ENCODE measurements at places on chromosomes 7 and 10.

DNA sequence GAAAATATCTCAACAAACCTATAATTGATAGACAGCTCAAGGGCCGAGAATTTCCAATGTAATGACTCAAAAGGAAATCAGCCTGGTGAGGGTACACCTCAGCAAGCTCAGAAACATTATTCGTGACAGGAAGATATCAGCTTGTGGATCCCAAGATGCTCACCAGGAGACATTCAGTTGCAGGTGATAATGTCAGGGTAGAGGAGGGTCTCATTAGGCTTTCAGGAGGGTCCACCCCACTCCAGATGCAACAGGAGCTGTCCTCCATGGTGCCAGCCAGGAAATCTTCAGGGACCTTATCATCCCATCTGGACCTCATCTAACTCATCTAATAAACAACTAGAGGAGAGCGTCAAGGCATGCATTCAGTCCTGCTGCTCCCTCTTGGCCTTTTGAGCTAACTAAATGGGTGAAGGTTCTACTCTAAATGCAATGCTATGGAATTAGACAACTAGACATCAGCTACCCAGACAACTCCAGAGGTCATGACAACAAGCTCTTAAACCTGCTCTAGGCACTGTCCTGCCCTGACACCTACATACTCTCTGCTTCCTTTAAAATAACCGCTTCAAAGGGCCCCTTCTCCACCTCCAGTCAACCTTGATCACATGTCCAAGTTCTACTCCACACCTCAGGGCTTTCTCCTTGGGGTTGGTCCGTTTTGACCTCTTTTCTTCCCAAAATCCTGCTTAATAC is 4.3 kb upstream of the GIMAP5 start:
- DNase-seq, result no peak

GRCh38 chr7:115618676-115619075 is 411.9 kb downstream of the TFEC start:
- DNase-seq, result peak; percentile 60

GRCh38 chr7:885893-886625 is 9.7 kb downstream of the GET4 start:
- DNase-seq, result no peak

GRCh38 chr7:64787295-64787694 is 6.9 kb upstream of the ZNF138 start:
- DNase-seq, result no peak

DNA sequence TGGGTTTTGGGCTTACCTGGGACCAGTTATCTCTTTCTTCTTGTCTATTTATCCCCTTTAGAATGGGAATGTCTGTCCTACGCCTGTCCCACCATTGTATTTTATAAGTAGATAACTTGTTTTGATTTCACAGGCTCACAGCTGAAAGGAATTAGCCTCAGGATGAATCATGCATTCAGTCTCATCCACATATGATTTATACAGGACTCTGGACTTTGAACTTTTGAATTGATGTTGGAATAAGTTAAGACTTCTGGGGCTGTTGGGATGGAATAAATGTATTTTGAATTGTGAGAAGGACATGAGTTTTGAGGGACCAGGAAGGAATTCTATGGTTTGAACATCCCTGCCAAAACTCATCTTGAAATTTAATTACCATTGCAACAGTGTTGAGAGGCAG is 112.6 kb downstream of the AMPH start:
- no peak for DNase-seq

DNA sequence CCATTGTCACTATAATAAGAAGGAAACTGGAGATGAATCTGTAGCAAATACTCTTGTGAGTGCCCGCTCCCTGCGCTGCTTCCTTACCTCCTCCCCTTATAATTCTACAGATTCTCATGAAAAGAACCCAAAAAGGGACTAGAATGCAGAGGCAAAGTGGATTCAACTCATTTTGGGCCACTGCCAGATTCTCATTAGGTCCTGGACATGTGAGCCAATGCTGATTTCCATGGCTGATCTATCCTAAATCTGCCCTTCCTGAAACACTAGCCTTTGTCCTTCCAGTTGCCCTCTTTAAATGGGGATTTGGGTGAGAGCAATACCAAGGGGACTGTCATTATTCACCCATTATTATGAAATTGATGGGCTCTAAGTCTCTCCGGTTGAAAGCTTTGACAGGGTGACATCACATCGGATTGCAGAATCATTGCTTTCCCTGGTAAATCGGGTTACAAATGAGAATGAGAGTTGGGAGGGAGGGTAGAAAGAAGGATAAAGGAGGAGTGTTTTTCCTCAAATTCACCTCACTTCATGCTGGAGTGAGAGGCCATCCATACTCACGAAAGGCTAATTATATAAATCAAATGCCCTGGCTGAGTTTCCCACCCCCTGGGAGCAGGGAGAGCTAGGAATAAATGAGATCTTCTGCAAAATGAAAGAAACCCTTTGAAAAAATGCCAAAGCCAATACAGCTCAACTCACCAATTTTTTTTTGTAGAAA is 37.5 kb downstream of the PTN start:
- peak; percentile 69 for DNase-seq

DNA sequence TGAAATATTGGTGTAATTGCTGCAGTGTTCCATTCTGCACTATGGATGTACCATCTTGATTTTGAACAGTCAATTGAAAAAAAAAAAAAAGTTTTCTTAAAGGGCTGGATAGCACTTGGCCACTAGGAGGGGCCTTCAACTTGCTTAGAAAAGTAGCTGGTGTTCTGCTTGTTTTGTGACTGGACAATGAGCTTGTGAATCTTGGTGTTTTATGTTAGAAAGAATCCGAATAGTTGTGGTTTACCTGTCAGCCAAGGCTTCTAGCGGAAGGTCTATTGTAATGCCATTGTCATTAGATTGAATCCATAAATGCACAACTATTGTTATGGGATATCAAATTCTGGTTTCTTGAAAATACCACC is 77.1 kb downstream of the BMPER start:
- no peak for DNase-seq

GRCh38 chr10:100148353-100149211 is 37.2 kb downstream of the ERLIN1 start:
- no peak for DNase-seq

DNA sequence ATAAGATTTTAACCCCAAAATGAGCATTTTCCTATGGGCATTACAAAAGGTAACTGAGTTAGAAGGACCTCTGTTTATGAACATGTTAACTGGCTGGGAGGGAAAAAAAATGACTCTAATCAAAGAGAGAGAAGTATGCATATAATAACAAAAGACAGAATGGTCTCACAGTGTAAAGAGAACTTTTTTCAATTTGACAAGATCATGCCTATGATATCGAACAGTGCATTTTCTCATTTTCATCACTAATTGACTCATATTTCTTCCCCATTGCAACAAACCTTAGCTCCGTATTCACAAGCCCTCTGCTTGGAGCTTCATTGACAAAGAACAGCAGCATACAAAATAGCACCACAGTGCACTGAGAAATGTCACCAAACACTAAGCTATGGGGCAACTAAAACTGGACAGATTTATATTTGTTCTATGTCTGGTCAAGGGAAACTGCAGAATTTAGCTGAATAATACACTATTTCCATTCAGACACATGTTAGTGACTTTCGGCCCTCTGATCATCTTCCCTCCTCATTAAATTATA is 45.6 kb downstream of the SMURF1 start:
- no peak for DNase-seq

DNA sequence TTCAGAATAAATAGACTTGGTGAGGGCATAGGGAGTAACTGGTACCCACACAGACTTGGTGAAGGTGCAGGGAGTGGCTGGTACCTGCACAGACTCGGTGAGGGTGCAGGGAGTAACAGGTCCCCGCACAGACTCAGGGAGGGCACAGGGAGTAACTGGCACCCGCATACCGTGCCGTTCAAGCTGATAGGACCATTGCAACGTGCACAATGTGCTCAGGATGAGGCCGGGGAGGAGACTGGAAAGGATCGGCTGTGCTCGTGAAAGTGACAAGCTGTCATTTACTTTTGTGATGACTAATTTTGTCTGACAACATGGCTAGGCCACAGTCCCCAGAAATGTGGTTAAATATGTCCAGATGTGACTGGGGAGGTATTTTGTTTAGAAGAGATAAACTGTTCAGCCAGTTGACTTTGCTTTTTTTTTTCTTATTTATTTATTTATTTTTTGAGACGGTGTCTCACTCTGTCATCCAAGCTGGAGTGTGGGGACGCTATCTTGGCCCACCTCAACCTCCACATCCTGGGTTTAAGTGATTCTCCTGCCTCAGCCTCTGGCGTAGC is 76.2 kb upstream of the NMT2 start:
- no peak for DNase-seq

- no peak for DNase-seq
These were observed 127.9 kb upstream of the NRBF2 start for GRCh38 chr10:63005246-63005645.

- DNase-seq, result peak; percentile 62
These were observed 38.0 kb downstream of the ZNF777 start for GRCh38 chr7:149422914-149423301.

DNA sequence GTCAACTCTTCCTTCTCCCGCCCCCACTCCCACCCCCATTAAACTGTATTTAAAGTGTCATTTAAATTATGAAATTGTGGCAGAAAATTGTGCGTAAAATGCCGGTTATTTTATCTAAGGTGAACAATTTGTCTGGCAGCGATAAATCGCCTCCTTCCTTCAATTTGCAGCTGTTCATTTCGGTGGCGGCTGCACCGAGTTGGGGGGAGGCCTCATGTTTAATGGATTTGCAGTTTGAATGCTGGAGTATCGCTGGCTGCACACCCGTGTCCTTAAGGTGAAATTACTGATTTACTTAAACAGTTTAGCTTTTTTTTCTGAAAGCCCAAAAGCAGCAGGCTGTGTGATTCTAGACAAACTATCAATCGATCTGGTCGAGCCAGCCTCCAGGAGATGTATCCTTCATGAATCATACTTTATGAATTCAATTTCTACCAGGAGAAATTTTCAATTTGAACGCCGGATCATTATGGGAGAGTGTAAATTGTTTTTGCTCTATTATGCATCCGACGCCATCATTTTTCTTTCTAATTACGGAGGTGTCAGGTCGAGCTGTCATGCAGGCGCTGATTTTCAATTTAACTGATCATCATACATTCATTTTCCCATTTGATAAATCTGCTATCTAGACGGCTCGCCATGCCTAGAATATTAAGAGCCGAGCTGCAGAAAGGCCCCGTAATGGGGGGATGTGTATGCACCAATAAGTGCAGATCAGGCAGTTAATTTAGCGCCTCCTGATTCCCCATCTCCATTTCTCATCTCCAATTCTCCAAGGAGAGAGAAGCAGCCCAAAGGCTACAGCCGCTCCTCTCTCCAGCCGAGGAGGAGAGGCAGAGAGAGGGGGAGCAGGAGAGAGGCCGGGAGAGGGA is 6.5 kb downstream of the UNCX start:
- DNase-seq, result peak; percentile 33

DNA sequence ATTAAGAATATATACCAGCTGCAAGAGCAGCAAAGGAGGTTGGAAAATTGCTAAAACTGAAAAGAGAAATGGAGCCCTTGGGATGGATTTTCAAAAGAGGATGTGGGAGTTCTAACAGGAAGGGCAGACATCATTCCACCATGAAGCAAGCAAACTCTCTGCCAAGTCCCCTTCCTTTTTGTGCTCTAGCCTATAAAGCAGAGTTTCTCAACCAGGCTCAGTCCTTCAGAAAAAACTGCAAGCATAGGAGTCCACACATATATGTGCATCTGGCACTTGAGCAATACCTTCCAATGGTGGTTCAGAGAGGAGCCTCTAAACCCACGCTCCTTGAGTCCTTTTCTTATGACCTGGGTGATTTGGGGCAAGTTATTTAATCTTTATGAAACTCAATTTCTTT is 98.6 kb upstream of the MKX start:
- DNase-seq, result no peak

GRCh38 chr10:93160140-93160539 is 86.4 kb downstream of the CYP26A1 start:
- DNase-seq, result no peak

- DNase-seq, result no peak
These were observed 25.6 kb downstream of the PPIF start for GRCh38 chr10:79372871-79373270.

DNA sequence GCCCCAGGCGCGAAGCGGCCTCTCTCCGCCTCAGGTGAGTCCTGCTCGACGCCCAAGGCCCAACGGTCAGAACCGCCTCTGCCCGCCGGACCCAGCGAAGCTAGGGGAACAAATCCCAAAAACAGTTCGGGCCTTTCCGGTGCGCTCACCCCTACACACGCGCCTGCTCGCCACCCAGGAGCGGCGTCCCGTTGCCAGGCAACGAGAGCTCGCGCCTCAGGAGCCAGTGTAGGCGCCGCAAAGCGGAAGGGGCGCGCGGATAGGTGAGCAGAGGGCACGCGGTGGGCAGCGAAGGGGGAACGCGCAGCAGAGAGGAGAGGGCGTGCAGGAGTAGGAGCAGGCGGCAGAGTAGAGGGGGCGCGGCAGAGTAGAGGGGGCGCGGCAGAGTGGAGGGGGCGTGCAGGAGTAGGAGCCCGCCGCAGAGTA is at the start of the genes DYDC1 and DYDC2:
Gene DYDC1, minus strand, starts transcription at position 193 of the 426 bp plus-strand sequence. CDS start 4,154 bp downstream, outside the sequence.
Gene DYDC2, plus strand, starts transcription at position 219 of the 426 bp plus-strand sequence. CDS start 5,663 bp downstream, outside the sequence.
- peak; percentile 81 for DNase-seq
